ENCODE measurements at places on chromosomes 1 and 21.
A peak's percentile ranks its signal among the peaks of the same experiment; 100 is the strongest.

DNA sequence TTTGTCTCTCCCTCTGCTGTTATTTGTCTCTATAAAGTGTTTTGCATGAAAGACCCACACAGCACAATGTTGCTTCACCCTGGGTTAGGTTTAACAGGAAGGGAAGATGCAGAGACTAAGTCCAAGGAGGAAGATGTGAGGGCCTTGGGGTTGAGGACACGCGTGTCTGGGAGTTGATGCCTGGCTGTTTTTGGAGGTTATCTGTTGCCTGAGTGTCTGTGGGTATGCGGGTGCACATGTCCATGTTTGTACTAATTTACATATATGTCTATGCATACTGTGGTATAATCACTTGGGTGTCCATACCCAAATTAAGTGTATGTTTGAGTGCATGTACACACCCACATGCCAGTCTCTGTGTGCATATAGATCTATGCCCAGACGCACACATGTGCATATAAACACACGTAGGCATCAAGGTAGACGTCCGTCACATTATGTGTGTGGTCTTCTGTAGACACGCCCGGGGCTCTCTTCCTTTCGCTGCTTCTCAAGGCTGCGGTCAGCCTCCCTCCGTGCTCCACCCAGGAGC, 962 bp upstream of the MAN1C1 start:
- no peak for DNase-seq

DNA sequence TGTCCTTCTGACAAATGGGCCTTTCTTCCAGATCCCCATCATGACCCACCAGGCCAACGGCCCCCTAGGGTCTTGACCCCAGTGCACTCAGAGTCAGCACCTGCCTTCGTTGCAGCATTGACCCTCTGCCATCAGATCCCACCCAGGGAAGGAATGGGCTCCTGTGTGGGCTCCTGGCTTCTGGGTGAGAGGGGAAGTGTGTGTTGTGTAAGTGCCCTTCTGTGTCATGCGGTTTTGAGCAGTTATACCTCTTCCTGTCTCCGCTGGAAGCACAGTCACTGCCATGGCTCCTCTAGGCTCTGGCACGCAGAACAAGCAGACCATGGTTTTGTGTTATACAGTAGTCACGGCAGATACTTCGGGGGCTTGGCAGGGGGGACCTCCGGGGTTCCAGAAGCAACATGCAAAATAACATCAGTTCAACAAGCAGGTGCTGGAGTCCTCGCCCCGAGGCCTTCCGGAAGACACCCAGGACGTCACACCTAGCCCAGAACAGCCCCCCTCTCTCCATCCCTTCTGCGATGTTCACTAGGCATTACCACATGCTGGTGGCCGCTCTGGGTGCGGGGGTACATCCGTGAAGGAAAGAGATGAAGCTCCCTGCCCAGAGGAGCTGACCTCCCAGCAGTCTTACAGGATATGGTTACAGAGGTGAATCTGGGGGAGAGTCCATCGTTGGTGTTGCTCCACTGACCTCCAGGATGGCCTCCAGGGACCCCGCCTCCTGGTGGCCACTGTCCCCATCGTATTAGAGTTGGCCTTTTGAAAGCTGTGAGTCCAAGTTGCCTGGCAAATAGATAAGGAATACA, 17.4 kb upstream of the KCNAB2 start:
- DNase-seq, result peak; percentile 36

- DNase-seq, result peak; percentile 29
These were observed 25.1 kb upstream of the RUNX3 start for GRCh38 chr1:24955161-24955560.

GRCh38 chr1:60133000-60133673, 59.6 kb upstream of the C1orf87 start:
- DNase-seq, result no peak

DNA sequence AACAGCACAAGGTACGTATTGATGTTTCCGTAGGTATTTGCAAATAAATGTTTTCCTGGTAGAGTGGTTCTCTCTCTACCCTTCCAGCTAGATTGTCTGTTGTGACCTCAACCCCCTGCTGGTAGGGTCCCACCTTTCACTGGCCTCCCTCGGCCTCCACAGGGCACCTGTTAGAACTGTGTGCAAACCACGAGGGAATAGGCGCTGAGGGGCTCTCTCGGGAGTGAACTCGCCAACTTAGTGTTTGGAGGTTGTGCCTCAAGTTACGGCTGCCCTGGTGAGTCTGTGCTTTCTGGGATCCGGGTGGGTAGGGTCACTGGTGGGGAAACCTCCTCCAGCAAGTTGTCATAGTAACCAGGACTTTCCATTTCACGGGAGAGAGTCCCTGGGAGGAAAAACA, 204.7 kb upstream of the EDN2 start:
- no peak for DNase-seq

- no peak for DNase-seq
These were observed 57.8 kb downstream of the SERINC2 start for GRCh38 chr1:31470794-31471315.

GRCh38 chr1:111270771-111271463, 19.7 kb upstream of the CHIA start:
- no peak for DNase-seq

- DNase-seq, result no peak
These were observed 22.5 kb upstream of the RC3H1 start for GRCh38 chr1:174044418-174045222.

Measured in activated T-helper 1 cell treated with anti-CD3 and anti-CD28 coated beads, Interleukin-2, amount 50 U/mL, for 16 hours (primary cell).